Stimulated activated CD8-positive, alpha-beta memory T cell treated with anti-CD3 and anti-CD28 coated beads, Interleukin-4, amount 100 ng/mL, for 1 hour (primary cell): ENCODE measurements at places on chromosomes 11 and 22.

GRCh38 chr11:113896156-113896879 lies 8.3 kb upstream of the HTR3B start:
- DNase-seq: no peak

DNA sequence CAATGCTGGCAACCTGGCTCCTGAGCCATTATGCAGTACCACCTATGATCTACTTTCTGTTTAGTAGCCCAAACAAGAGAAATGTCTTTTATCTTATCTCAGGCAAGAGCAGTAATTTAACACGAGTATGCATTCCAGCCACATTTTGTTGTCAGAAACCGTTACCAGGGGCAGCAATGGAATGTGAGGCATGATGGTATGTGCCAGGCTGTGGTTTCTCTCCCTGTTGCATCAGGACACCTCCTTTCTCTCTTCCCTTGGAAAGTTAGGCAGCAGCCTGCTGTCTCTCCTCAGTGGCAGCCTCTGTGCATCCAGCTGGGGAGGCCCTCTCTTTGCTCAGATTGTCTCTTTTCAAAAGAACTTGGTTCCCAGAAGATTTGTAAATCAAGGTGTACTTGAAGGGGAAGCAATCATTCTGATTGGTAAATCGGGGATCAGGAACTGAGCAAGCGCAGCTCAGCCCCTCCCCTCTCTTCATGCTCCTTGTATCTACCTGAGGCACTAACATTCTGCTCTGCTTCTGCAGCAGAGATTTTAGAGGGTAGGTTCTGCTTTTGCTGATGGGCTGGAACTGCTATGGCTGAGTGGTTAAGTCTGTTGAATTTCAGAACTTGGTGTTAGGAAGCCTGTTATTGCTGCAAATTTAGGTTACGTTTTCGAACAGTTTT lies 229.2 kb downstream of the ADAMTS15 start:
- no peak for DNase-seq

GRCh38 chr22:29342177-29342576 lies 26.7 kb upstream of the RASL10A start:
- no peak for DNase-seq

- no peak for DNase-seq
These were observed 196.4 kb downstream of the LARGE1 start for GRCh38 chr22:33723915-33724314.

DNA sequence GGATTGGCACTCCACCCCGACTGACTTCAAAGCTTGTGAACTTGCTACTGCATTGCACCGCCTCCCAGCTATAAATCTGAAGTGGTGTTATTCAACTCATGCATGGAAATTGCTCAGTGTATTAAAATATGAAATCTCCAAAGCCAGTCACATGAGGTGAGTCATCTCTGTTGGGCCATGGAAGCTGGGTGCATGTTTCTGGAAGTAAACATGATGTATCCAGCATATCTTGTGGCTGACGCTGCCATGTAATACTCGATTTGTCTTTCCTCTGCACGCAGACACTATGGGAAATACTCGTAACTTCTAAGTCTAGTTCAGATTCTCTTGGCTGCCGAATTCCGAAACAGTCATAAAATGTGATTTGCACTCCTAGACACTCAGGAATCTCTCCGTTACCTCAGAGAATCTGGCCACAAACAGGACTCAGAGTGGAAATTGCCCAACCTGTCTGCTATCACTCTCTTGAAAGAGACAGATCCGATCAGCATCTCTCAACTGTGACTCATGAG lies 154.9 kb upstream of the MPPED2 start:
- no peak for DNase-seq

GRCh38 chr11:100687630-100688395 lies 725 bp downstream of the ARHGAP42 start:
- no peak for DNase-seq
